ENCODE measurements at places on chromosomes 4 and X. TPM values are rescaled to one million over a fixed set of nuclear protein-coding genes. Genes with fewer than 3 reads are reported as not detected.

KLHL4 gene
- 26.1 TPM for total RNA-seq

MTM1 gene
- total RNA-seq = 38.5 TPM

FAM9B gene
- 4.6 TPM for total RNA-seq

DNA sequence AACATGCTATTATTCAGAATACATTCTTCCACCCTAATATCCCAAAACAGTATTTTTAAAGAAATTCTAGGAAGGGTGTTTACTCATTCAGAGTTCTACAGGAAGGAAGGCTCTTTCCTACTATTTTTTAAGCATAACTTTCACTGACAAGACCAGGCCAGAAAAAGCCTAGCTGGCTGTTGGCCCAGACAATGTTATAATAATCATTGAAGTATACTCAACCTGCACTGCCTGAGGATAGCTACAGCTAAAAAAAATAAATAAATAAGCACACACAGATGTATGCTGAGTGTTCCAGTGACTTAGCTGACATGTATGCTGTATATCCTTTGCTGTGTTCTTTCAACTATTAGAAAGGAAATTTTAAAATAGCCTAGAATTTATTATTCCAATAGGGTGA is 145.8 kb upstream of the SPRY1 start:
- no peak overlapping the region for H3K27ac ChIP-seq
- H3K27me3 ChIP-seq = no peaks in the 10 kb centered on the region
- peak; percentile 26 for DNase-seq
- H3K36me3 ChIP-seq = no peaks in the 10 kb centered on the region

DNA sequence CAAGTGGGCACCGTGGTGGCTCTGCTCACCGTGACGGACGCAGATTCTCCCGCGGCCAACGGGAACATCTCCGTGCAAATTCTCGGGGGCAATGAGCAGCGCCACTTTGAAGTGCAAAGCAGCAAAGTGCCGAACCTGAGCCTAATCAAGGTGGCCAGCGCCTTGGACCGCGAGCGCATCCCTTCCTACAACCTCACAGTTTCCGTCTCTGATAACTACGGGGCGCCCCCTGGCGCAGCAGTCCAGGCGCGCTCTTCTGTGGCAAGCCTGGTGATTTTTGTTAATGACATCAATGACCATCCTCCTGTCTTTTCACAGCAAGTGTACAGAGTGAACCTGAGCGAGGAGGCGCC is 2.7 kb downstream of the FAT4 start:
- peak overlapping the region; percentile 87 for H3K4me3 ChIP-seq
- peaks cover 13% of the 10 kb centered on the region for H3K4me1 ChIP-seq

PLXNB3 gene
- 57.9 TPM for total RNA-seq

TRIM60 gene
- total RNA-seq = 1.1 TPM

- H3K4me3 ChIP-seq = no peak overlapping the region
- H3K36me3 ChIP-seq = no peaks in the 10 kb centered on the region
- peak; percentile 13 for DNase-seq
Observed at GRCh38 chrX:7170898-7171297, 22.9 kb upstream of the PUDP start.

GRCh38 chr4:138405934-138406567 is 163.9 kb upstream of the SLC7A11 start:
- no peak for DNase-seq
- no peak overlapping the region for H3K4me3 ChIP-seq
- no peaks in the 10 kb centered on the region for H3K36me3 ChIP-seq
- no peak overlapping the region for H3K27ac ChIP-seq
- no peaks in the 10 kb centered on the region for H3K27me3 ChIP-seq
- H3K4me1 ChIP-seq = peaks cover 4% of the 10 kb centered on the region

SCML2 gene
- 15.2 TPM for total RNA-seq

ZCCHC18 gene
- 6.2 TPM for total RNA-seq

MAOB gene
- 9.2 TPM for total RNA-seq

DNA sequence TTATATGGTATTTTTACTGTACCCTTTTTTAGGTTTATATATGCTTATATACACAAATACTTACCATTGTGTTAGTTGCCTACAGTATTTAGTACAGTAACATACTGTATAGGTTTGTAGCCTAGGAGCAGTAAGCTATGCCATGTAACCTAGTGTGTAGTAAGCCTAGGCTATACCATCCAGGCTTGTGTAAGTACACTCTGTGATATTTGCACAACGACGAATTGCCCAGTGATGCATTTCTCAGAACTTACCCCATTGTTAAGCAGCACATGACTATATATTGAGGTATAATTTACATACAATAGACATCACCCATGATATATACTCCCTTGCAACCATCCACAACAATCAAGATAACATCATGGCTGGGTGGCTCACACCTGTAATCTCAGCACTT is 40.1 kb downstream of the STAG2 start:
- DNase-seq = no peak
- H3K4me3 ChIP-seq = no peak overlapping the region

- H3K27me3 ChIP-seq = no peaks in the 10 kb centered on the region
- DNase-seq = no peak
- no peak overlapping the region for H3K4me3 ChIP-seq
- no peaks in the 10 kb centered on the region for H3K36me3 ChIP-seq
- H3K27ac ChIP-seq = no peak overlapping the region
Observed at GRCh38 chr4:39893693-39894072, 84.0 kb downstream of the PDS5A start.

GRCh38 chr4:121693886-121694285 is 2.9 kb downstream of the ANXA5 start:
- no peak overlapping the region for H3K4me3 ChIP-seq
- H3K4me1 ChIP-seq = peaks cover 56% of the 10 kb centered on the region
- no peaks in the 10 kb centered on the region for H3K27me3 ChIP-seq
- no peak overlapping the region for H3K27ac ChIP-seq
- no peak for DNase-seq

DNA sequence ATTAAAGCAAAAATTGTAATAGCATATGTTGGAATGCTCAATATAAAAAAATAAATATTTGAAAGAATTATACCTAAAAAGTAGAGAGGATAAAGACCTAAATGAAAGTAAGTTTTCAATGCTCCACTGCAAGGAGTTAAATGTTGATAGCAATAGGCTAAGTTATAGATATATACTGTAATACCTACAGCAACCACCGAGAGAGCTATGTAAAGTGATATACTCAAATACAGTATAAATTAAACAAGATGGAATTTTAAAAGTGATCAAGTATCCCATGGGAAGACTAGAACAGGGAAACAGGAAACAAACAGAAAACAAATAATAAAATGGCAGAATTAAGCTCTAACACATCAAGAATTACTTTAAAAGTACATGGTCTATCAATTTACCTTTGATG is 73.9 kb downstream of the CASP3 start:
- no peak overlapping the region for H3K27ac ChIP-seq
- no peaks in the 10 kb centered on the region for H3K27me3 ChIP-seq
- H3K4me1 ChIP-seq = no peaks in the 10 kb centered on the region
- no peaks in the 10 kb centered on the region for H3K36me3 ChIP-seq
- no peak overlapping the region for H3K4me3 ChIP-seq

UGT2B15 gene
- 0.50 TPM for total RNA-seq

DNA sequence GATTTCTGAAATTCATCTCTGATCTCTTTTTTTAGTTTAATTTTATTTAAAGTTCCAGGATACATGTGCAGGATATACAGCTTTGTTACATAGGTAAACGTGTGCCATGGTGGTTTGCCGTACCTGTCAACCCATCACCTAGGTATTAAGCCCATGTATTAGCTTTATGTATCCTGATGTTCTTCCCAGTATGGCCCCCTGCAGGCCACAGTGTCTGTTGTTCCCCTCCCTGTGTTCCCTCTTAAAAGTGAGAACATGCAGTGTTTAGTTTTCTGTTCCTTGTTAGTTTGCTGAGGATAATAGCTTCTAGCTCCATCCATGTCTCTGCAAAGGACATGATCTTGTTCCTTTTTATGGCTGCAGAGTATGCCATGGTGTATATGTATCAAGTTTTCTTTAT is 153.2 kb downstream of the RAPGEF2 start:
- H3K4me1 ChIP-seq = no peaks in the 10 kb centered on the region
- no peak for DNase-seq
- no peaks in the 10 kb centered on the region for H3K27me3 ChIP-seq

DCAF8L2 gene
- 175 TPM for total RNA-seq

SLC10A3 gene
- total RNA-seq = 26.5 TPM

GRCh38 chr4:102022343-102022742 is 231.8 kb downstream of the BANK1 start:
- DNase-seq = no peak
- H3K4me3 ChIP-seq = no peak overlapping the region
- no peaks in the 10 kb centered on the region for H3K27me3 ChIP-seq
- H3K36me3 ChIP-seq = no peaks in the 10 kb centered on the region
- no peak overlapping the region for H3K27ac ChIP-seq
- no peaks in the 10 kb centered on the region for H3K4me1 ChIP-seq

RTL3 gene
- total RNA-seq = not detected

- H3K4me1 ChIP-seq = no peaks in the 10 kb centered on the region
- H3K27ac ChIP-seq = no peak overlapping the region
- no peak for DNase-seq
- H3K4me3 ChIP-seq = no peak overlapping the region
- no peaks in the 10 kb centered on the region for H3K27me3 ChIP-seq
- no peaks in the 10 kb centered on the region for H3K36me3 ChIP-seq
Observed at GRCh38 chr4:155712846-155713245, 46.0 kb upstream of the GUCY1B1 start.

EDA2R gene
- 3.1 TPM for total RNA-seq

FGF13 gene
- total RNA-seq = 3.7 TPM

CENPVL2 gene
- 5.9 TPM for total RNA-seq

FANCB gene
- 5.4 TPM for total RNA-seq

RASGEF1B gene
- total RNA-seq = 13.0 TPM

DNA sequence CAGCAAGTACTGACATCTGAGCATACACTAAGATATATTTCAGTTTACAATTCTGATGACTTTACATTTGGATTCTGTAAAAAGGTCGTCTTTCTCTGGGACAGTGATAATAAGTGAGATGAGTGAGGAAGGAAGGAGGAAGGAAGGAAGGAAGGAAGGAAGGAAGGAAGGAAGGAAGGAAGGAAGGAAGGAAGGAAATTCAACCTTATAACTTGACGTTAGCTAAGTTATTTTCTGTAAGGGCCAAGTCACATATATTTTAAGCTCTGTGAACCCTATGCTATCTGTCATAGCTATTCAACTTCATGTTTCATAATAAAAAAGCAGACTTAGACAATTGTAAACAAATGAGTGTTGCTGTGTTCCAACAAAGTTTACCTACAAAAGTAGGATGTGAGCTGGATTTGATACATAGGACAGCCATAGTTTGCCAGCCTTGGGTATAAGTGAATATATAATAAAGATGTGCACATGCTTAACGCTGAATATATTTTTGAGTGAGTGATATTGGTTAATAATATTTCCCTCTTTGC is 753.0 kb upstream of the NDST4 start:
- no peaks in the 10 kb centered on the region for H3K27me3 ChIP-seq
- no peaks in the 10 kb centered on the region for H3K4me1 ChIP-seq
- no peaks in the 10 kb centered on the region for H3K36me3 ChIP-seq
- no peak overlapping the region for H3K4me3 ChIP-seq
- DNase-seq = no peak
- H3K27ac ChIP-seq = no peak overlapping the region

UGT2B10 gene
- not detected for total RNA-seq

ERCC6L gene
- total RNA-seq = 0.74 TPM
